ENCODE measurements at places on chromosomes 12 and 14. TPM values are rescaled to one million over a fixed set of nuclear protein-coding genes. Genes with fewer than 3 reads are reported as not detected.

Gene LAG3
- 0.28 TPM for polyA plus RNA-seq

DNA sequence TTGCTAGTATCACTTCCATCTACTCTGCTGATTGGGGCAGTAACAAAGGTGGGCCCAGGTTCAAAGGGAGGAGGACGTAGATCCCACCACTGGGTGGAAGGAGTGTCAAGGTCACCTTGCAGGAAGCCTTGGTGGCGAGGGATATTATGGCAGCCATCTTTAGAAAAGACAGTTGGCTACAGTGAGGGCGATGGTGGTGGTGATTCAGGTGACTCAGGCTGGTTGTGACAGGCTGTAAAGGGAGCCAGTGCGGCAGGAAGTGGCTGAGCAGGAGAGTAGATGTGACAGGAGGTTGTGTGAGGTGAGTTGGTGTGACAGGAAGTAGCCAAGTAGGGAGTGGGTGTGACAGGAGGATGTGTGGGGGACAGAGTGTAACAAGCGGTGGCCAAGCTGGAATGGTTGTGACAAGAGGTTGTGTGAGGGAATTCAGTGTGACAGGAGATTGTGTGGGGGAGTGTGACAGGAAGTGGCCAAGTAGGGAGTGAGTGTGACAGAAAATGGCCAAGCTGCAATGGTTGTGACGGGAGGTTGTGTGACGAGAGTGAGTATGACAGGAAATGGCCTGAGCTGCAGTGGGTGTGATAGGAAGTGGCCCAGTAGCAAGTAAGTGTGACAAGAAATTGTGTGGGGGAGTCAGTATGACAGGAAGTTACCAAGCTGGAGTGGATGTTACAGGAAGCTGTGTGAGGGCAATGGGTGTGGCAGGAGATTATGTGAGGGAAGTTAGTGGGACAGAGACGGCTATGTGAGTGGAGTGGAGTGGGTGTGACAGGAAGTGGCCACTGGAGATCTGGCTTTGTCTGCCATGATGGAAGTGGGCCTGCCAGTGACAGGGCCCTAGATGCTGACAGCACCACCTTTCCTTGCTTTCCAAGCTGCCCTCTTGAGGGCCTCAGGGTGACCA, 136.5 kb upstream of the MYL2 start:
- DNase-seq, result no peak

Gene SLC10A1
- polyA plus RNA-seq, result not detected

Gene LRRC43
- polyA plus RNA-seq, result 0.71 TPM

DNA sequence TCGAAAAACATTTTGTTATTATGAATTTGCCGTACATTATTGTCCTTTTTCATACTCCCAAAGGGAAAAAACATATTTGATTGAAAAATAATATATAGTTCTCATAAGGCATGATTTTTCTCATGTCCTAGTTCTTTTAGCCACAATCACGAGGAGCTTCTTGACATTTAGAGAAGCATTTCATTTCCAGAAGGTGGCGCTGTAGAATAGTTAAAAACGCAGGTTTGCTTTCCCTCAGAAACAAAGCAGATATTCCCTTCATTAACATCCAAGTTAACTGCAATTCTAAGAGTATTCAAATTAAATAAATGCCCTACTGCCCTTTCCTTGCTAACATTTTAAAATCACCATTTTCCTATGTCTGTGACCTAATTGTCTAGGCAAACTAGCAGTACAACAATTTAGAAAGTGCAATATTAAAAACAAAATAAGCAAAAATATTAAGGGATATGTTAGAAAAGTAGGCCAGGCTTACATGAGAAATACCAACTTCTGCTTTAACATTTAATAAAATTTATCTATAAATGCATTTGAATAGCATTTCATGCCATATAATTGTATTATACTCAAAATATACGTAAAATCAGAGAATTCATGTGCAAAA, 10.9 kb upstream of the PIK3C2G start:
- no peak for DNase-seq

GRCh38 chr12:98151105-98151590, 364.2 kb upstream of the TMPO start:
- no peak for DNase-seq

Gene PIWIL1
- polyA plus RNA-seq, result not detected

Gene SLC6A13
- polyA plus RNA-seq, result not detected

DNA sequence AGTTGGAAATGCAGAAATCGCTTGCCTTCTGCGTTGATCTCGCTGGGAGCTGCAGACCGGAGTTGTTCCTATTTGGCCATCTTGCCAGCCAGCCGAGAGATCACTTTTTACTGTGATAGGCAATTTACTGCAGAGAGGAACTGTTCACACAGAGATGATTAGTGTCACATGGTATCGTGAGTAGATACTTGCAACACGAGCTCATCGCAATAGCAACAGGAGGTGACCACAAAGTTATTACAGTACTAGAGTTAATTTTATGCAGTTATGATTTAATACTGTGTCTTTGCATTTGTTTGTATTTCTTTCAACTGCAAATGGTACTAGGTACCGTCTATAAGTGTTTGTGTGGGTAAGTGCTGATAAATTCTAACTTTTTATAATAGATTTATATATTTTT, 27.8 kb downstream of the NOPCHAP1 start:
- no peak for DNase-seq

GRCh38 chr12:105229371-105229770, 6.6 kb downstream of the APPL2 start:
- no peak for DNase-seq

Gene KRT78
- not detected for polyA plus RNA-seq

GRCh38 chr14:81144824-81145603, 75.7 kb downstream of the GTF2A1 start:
- DNase-seq, result no peak

DNA sequence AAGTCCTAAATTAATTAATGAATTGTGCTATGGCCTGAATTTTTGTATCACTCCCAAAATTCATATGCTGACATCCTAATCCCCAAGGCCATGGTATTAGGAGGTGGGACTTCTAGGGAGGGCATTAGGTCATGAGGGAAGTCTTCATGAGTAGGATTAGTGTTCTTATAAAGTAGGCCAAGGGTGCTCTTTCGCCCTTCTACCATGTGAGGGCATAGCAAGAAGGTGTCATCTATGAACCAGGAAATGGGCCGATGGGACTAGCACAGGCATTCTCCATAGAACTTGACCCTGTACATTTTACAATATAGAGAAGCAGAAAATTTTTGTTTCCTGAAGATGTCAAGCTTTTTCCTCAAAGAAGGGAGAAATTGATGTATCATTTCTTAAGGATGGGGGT, 12.5 kb downstream of the SYT10 start:
- no peak for DNase-seq

- no peak for DNase-seq
Observed at GRCh38 chr12:91913651-91914050, 232.0 kb downstream of the BTG1 start.

- DNase-seq, result peak; percentile 54
Observed at GRCh38 chr12:94427501-94428381, 31.9 kb downstream of the CEP83 start.

GRCh38 chr14:26791117-26791806, 193.4 kb upstream of the NOVA1 start:
- no peak for DNase-seq

DNA sequence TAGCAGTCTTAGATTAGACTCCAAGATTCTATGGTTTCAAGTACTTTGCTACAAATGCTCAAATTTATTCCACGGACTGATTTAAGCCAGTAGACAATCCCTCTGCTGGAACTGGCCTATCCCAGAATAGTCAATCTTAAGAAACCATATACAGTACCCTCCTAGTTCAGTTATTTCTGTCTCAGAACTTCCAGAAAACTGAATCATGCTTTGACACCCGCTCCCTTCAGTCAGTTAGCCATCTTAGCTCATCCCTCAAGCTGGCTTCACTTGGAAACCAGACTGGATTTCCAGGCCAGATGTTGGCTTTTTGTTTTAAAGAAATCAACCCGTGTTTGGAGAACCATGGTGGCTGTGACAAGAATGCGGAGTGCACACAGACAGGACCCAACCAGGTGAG, 125.5 kb downstream of the NT5DC3 start:
- DNase-seq, result no peak

GRCh38 chr12:11819643-11820042, 170.2 kb downstream of the ETV6 start:
- DNase-seq, result no peak

DNA sequence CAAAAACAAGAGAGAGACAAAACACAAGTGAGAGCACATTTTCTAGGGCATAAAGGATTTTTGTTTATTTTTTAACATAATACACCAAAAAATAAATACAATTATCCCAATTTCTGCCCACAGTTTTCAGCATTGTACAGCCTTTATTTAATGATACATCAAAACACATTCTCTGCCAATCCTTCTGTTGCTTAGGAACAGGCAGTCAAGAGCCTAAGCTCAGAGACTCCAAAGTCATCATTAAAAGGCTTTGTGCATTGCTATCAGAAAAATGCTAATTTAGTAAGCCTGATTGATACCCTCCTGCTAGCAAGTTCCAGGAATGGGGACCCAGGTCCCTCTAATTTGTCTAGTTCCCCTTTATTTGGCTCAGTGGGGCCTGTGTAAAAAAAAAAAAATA, 536.5 kb downstream of the RPS29 start:
- DNase-seq, result no peak

Gene PAWR
- polyA plus RNA-seq, result 10.5 TPM

DNA sequence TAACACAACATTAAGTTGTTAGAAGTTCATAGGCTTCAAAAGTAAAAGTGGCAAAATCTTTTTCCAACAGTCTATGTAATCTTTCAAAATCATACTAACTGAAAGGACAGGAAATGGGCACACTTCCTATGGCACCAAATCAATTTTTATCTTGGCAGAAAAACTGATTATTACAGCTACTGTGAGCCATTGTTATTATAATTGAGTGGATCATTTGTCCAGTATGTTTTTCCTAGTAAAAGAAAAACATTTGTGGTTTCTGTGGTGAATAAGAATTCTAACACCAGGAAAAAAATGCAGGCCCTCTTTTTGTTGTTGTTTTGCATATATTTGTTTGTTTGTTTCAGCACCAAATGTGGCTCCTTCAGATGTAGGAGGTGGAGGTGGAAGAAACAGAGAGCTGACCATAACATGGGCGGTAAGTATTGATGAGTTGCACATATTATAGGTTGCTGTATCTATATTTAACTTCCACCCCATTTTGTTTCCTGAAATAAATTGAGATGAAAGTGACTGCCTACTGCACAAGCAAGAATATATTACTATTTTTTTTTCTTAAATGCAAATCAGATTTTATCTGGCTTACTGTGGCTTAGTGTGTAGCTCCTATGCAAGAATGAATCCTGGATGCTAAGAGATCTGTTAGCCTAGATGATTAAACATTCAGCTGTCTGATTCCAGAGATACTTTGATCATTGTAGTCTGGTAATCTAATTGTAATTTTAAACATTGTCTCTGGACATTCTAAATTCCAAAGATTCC, 174.1 kb upstream of the PDZRN4 start:
- no peak for DNase-seq

- no peak for DNase-seq
Observed at GRCh38 chr12:94435511-94435927, 24.1 kb downstream of the CEP83 start.

Gene OASL
- 0.49 TPM for polyA plus RNA-seq

GRCh38 chr14:81396113-81396512, 4.0 kb downstream of the STON2 start:
- DNase-seq, result no peak

Gene CLEC4A
- polyA plus RNA-seq, result 0.26 TPM

Gene GPR68
- polyA plus RNA-seq, result 0.20 TPM

DNA sequence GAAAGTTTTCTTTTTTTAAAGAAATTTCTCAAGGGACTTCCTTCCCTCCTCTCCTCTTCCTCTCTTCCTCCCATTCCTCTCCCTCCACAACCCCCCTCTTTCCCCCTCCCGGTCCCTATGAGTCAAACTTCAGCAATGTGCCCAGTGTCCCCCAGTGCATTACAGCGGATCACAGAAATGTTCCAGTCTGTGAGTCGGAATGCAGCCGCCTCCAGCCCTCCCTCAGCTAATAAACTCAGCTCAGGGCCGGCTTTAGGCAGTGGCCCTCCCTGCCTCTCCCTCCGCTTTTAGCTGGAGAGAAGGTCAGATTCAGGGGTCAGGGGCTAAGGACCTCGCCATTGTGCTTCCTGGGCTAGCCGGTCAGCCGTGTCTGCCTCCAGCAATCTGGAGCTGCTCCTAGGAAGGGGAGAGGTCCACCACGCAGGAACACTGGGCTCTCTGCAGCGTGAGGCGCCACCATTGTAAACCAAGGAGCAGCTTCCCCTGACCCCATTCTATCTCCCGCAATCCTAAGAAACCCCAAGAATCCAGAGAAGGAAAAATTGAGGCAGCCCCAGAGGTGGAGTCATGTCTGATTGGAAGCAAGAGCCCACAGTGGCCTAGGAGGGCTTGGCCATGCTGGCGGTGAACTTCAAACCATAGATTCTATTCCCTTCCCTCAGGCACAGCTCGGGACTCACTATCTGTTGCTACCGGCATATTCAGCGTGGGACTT, 1.1 kb upstream of the HDAC7 start:
- peak; percentile 87 for DNase-seq

Gene AEBP2
- 6.3 TPM for polyA plus RNA-seq

DNA sequence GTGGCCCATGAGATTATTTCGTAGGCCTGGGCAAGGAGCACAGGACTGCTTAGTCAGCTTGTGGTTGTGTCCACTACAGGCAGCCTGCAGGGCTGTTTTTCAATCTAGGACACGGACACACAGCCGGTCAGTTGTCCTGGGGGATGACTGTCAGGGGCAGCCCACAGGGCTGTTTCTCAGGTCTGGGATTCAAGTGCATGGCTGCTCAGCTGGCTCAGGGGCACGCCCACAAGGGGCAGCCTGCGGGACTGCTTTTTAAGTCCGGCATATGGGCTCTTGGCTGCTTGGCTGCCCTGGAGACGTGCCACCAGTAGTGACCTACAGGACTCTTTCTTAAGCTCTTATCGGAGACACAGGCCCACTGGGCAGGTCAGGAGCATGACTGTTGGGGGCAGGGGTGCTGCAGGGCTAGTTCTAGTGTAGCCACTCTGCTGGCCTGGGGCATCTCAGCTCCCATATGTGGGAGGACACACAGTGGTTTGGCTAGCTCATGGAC, 26.6 kb upstream of the GTF2A1 start:
- no peak for DNase-seq

DNA sequence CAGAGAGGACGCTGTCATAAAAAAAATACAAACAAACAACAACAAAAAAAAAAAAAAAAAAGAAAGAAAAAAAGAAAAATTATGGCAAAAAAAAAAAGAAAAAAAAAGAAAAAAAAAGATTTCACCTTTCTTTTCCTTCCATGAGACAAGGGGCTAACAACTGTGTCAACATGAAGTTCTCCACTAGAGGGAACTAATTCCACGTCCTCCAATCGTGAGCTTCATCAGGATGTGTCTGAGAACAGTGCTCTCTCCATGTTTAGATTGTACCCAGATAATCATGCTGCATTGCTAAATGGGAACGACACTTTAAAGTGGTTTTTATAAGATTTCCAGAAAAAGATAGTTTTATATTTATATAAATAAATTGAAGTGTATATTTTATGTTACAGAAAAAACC, 96.2 kb upstream of the PTPRB start:
- no peak for DNase-seq
